Erythroblast (primary cell): ENCODE measurements at places on chromosomes 2 and 18.

- no peak for DNase-seq
These were observed 65.3 kb downstream of the PMS1 start for GRCh38 chr2:189849550-189849949.

- DNase-seq: no peak
These were observed 62.2 kb downstream of the MFSD6 start for GRCh38 chr2:190470256-190470826.

GRCh38 chr2:205688417-205689200, 6.3 kb downstream of the NRP2 start:
- DNase-seq: no peak

- no peak for DNase-seq
These were observed 123.2 kb downstream of the SMAD7 start for GRCh38 chr18:48827291-48828193.

DNA sequence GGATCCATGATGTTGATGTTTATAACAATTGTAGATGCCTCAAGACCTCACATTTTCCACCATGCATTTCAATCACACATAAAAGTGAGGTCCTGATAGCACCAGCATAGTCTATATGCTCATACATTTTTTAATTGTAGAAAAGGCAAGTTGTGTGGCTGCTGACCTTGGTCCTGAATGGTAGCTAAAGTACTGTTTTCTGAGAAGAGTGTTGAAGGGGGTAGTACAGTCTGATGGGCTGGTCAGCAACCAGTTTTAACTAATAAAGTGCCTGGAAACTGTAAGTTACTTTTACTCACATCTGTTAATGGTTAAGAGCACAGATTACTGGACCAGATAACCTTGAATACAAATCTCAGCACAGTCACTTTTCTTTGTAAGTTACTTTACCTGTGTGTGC, 15.9 kb downstream of the ZNF638 start:
- DNase-seq: peak; percentile 30

- no peak for DNase-seq
These were observed 1284.2 kb upstream of the PIK3C3 start for GRCh38 chr18:40670668-40671375.

- no peak for DNase-seq
These were observed 127.0 kb downstream of the INHBB start for GRCh38 chr2:120472891-120473309.

GRCh38 chr18:26453386-26453901, 94.9 kb downstream of the KCTD1 start:
- DNase-seq: no peak

DNA sequence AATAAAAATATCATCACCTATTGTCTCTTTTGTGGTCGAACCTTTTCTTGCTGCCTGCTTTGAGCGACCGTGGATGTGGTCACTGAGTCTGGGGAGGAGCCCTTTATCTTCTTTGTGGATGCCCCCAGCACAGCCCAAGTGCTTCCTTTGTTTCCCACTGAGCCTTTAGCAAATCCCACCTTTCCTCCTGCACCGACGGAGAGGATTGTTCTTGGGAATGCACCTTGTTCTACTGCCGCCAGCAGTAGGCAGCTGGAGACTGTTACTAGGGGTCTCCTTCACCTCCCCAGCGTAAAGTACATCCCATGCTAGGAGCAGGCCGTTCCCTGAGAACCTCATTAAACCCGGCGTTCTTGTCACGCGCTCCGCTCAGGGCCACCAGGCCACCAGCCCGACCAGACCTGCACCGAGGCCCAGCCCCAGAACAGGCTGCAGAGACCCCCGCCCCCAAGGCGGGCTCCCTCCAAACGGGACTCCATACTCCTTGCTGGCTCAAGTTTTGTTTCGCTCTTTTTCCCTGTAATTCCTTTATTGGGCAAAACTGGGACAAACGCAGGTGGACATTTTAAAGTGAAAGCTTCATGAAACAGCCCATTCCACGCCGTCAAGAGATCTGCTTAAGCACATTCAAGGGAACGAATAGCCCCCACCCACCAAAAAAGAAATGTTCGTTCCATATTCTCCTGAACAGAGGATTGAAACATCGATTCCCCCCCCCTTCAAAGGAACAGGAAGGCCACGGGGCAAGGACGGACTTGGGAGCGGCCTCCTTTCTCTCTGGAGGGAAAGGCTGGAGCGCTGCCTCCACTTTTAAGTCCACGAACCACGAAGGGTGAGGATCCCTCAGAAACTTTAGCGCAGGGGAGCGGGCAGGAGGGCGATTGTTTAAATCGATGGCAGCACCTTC, 1.1 kb upstream of the MAT2A start:
- DNase-seq: peak; percentile 82

- DNase-seq: no peak
These were observed 1622.7 kb upstream of the CELF4 start for GRCh38 chr18:39188278-39188677.

DNA sequence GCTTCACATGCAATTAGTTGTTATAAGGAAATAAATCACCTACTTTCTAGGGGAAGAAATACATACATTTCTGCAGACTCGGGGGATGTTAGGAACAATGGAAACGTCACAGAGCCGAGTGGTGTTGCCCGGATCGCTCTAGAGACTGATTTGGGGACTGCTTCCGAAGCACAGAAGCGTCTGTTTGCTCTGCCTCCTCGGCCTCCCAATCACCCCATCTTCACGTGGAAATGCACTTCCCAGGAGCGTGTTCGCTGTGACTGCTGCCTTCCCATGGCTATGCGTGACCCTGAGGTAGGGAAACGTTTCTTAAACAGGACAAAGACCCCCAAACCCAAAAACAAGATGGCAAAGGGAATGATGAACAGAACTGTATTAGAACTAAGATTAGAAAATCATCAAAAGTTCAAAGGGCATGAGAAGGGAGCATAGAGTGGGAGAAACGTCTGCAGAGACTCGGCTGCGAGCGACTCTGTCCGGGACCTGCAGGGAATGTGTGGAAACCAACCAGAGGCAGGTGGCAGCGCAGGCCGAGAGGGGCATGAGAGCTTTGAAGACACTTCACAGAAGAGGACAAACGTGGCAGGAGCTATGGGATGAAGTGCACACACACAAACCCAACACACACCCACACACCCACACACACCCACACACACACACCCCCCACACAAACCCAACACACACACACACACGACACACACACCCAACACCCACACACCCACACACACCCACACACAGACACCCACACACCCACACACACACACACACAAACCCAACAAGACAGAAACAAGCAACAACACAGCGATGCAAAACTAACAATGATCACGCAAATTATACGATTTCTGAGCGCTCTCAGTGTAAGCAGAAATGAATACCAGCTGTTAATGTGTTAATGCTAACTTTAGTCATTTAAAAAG, 41.3 kb downstream of the RTP5 start:
- no peak for DNase-seq

DNA sequence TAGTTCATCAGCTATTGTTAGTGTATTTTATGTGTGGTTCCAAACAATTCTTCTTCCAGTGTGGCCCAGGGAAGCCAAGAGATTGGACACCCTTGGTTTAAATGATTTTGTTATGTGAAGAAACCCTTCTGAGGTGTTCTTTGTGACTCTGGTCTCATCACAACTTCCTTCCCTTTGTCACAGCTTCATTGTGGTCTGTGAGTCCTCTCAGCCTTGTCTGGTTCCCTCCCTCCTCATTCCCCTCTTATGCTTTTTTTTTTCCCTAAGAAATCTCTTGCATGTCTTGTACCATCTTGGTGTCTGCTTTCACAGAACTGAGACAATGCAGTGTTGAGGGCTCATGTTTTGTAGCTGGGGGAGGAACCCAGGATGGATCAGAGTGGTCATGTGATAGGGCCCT, 118.9 kb downstream of the TMEM182 start:
- no peak for DNase-seq

DNA sequence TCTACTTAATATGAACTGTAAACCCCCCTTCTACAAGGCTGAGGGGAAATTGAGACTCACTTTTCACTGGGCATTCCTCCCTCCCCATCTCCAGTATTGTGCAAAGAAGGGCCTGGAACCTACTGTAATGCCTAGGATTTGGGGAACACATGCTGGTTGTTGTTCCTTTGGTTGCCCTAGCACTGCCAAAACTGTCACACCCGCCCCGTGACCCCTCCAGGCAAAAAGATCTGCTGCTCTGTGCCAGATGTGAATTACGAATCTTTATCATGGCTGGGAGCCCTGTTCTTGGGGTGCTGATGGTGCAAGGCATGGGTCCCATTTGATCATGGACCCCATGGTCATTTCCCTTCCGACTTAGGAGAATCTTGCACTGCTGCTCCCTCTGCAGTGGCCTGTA, 95.4 kb downstream of the CABLES1 start:
- DNase-seq: no peak

DNA sequence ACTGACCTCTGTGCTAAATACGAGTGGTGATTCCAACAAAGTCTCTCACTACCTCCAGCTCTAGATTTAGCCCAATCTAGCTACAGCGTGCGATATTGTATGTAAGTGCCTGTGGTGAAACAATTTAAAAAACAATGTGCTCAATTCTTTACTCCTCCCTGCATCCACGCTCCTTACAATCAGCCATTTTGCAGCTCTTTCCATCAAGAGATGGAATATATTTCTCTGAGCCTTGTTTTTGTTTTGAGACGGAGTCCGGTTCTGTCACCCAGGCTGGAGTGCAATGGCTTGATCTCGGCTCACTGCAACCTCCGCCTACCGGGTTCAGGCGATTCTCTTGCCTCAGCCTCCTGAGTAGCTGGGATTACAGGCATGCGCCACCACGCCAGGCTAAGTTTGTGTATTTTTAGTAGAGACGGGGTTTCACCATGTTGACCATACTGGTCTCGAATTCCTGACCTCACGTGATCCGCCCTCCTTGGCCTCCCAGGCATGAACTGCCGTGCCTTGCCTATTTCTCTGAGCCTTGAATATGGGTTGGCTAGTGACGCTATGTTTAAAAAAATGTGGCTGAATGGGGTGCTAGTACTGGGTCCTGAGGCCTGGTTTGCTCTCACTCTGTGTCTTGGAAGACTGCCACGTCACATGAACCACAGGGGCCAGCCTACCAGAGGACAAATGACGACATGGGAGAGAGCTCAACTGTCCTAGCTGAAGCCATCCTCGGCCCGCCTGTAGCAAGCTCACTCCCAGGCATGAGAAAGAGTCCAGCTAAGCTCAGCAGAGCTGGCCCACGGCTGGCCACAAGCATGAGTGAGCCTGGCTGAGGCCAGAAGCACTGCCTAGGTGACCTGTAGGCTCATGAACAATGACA, 14.8 kb downstream of the WDFY1 start:
- peak; percentile 37 for DNase-seq

- no peak for DNase-seq
These were observed 346.0 kb downstream of the ARHGAP15 start for GRCh38 chr2:143475041-143475776.

DNA sequence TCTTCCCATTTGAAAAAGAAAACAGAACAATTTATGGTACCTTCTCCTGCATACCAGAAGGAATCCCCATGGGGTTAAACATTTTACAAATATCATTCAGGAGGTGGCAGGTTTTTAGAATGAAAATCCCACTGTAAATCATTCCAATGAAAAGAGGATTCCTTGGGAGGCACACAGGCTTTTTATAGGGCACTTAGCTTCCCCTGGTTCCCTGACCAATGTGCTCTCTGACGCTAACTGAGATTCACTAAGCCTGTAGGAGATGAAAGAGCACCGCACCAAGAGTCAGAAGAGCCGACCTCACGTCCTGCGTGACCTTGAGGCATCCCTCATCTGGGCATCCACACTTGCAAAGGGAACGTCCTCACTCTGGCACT, 82.5 kb downstream of the CMPK2 start:
- no peak for DNase-seq

GRCh38 chr18:27665264-27665799, 480.2 kb upstream of the CHST9 start:
- DNase-seq: no peak

GRCh38 chr2:115908731-115909130, 1466.3 kb downstream of the DPP10 start:
- DNase-seq: no peak

DNA sequence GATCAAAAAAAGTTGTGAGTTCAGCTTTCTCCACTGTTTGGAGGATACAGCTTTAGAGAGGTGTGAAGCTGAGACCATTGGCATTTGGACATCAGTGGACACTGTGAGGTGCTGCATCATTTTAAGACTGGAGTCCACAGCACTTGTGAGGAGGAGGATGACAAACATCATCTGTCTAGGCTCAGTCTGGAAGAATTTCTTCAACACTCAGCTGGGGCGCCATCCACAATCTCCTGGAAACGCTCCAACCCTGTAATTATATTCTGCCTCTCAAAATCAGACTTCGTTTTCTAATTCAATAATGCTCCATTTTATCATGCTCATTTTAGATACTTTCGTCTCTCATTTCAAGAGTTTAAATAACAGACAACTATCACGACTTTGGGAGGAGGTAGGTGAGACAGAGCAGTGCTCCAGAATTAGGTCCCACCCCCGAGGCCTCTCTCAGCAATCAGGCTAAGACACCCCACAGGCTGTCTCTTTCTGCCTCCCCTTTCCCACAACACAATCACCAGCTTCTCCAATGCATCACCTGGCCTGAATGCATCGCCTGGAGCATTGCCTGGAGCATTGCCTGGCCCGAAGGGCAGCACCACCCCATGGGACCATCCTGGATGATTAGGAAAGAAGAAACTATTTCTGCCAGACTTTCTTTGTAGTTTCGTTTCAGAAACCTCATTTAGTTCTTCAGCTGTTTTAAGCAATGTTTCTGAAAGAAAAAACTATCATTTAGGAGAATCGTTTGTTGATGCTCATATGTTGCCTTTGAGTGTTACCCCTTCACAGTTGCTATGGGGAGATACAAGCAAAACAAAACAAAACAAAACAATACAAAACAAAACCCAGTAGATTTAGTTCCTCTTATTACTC, 37.0 kb upstream of the DPP10 start:
- no peak for DNase-seq

- DNase-seq: no peak
These were observed 58.1 kb downstream of the FAM178B start for GRCh38 chr2:96928277-96928781.

DNA sequence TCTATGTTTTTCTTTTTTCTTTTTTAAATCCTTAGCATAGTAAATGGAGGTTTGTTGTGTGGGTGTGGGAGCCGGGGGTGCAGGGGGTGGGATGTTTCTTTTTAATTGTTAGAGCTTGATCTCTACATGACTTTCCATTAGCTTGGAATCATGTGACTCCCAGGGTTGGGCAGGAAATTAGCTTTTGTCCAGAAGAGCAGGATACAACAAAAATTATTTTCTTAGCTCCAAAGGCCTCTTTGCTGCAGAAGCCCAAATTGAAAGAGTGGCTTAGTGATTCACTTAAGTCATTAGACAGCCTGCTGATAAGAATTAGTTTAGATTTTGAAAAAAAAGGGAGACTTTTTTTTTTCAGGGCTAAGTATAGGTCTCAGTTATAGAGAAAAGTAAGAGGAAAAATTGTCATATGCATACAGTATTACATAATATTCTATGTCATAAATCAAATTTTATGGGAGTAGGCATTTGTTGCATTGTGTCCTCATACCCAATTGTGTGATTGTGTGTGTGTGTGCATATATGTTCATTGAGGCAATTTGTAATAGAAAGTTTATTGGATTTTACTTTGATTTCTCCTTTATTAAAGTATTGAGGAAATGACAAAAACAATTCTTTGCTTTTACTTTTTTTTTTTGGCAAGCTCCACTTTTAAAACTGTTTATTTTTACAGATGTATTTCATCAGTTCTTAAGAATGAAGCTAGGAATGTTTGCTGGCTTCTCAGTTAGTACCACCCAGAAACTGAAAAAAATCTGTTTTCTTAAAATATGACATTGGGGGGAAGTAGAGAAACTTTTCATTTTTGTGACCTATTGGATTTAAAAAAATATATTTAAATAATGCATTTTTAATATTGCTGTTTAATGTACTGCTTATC, 47.4 kb downstream of the TSPYL6 start:
- DNase-seq: no peak
